ENCODE measurements at places on chromosomes 1 and 21.

GRCh38 chr1:10204003-10204642 is 6.2 kb upstream of the KIF1B start:
- no peak for DNase-seq

DNA sequence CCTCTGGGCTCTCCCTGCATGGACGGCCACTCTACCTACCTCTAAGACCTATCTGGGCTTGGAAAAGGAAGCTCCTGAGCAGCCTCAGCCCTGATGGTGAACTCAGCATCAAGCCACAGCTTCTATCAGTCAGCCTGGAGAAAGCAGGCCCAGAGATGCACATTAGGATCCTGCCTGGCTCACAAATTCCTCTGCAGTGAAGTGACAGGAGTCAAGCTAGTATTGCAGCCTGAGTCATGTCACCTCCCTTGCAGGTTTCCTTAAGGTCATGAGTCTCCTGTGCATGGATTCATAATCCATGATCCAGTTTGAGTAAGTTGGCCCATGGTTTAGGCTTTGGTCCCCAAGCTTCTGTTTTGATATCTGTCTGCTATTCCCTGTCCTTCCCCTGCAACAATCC is 37.9 kb upstream of the DUSP10 start:
- DNase-seq = no peak

DNA sequence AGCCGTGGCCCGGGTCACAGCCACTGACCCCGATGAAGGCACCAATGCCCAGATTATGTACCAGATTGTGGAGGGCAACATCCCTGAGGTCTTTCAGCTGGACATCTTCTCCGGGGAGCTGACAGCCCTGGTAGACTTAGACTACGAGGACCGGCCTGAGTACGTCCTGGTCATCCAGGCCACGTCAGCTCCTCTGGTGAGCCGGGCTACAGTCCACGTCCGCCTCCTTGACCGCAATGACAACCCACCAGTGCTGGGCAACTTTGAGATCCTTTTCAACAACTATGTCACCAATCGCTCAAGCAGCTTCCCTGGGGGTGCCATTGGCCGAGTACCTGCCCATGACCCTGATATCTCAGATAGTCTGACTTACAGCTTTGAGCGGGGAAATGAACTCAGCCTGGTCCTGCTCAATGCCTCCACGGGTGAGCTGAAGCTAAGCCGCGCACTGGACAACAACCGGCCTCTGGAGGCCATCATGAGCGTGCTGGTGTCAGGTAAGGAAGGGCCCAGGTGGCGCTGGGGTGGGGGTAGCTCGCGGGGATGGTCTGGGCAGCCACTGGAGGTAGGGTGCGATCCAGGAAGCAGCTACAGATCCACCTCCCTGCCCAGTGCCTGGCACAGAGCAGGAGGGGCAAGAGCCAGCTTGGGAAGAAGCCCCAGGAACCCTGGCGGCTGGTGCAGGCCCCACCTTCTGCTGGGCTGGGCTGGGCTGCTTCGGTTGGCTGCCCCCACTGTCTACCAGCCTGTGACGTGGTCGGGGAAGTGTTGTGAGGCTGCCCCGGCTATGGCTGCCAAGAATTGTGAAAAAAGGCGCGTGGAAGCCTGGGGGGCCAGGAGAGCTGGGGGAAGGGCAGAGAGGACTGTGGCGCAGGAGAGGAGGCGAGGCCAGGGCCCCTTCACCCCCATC is 3.8 kb downstream of the CELSR2 start:
- no peak for DNase-seq

- DNase-seq = no peak
Observed at GRCh38 chr1:211750599-211750998, 75.2 kb upstream of the NEK2 start.

- DNase-seq = no peak
Observed at GRCh38 chr1:79807816-79808215, 801.3 kb upstream of the ADGRL4 start.

GRCh38 chr1:15341228-15341627 is 68.5 kb upstream of the EFHD2 start:
- no peak for DNase-seq

GRCh38 chr1:1529321-1529720 is 11.1 kb downstream of the TMEM240 start:
- no peak for DNase-seq

- DNase-seq = no peak
Observed at GRCh38 chr1:53641481-53642214, 97.3 kb downstream of the GLIS1 start.

DNA sequence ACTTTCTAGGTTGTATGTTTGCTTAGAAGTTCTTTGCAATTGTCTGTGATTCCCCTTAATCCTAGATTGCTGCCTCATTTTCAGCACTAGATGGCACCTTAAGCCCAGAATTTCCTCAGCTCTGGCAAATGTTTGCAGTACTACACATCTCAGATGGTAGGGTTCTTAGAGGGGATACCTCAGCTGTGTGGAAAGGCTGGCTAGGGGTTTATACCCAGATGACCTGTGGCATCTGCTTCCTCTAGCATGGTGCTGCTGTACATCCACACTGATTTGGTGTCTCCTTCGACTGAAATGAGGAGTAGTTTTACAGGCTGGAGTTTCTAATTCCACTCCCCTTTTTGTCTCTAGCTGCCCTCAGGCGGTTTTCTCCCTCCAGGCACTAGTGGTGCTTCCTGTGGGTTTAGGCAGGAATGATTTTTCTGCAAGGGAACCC is 23.5 kb downstream of the ASB17 start:
- DNase-seq = peak; percentile 7

DNA sequence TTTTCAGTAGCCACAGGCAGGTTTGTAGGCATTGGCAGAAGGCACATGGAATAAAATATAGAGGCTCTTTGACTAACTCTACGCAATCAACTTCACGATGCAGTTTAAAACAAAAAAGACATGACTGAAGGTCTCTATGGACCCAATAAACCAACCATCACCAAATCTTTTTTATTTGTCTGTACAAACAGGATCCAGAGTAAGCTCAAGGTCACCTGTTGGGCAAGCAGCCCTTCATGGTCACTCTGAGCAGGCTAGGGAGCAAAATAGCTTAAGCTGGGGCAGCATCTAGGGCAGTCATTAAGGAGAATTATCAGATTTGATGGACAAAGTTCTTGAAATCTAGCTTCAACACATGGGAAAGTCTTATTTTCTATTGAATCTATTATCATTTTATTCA is 26.8 kb upstream of the PROX1 start:
- DNase-seq = no peak

DNA sequence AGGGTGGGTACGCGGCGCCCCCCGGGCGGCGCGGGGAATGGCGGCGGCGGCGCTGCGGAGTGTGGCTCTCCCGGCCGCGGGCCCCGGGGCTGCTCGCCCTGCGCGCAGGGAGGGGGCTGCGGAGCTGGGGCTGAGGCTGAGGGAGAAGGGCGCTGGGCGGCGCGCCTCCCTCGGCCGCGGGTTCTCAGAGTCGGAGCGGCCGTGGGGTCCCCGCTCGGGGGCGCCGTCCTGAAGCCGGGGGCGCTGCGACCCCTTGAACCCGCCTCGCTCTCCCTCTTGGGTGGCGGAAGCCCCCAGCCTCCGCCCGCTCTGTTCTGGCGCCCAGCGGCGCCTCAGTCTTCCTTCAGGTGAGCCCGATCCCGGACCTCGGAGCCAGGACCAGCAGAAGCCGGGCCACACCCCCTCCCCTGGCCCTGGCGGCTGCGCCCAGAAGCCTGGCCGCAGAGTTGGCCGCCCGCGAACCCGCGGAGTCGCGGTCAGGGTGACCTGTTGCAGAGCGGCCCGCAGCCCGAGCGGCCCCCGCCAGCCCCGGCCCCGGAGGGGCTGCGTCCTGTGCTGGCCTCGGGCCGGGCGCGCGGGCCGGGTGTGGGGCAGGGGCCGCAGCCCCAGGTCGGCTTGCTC is 532 bp downstream of the RALGPS2 start:
- peak; percentile 17 for DNase-seq

Measured in renal cortex interstitium (tissue), 15 donors.